ENCODE measurements at places on chromosomes 11 and 22. TPM values are rescaled to one million over a fixed set of nuclear protein-coding genes. Genes with fewer than 3 reads are reported as not detected.

- DNase-seq, result no peak
Observed at GRCh38 chr11:76392870-76393269, 11.7 kb downstream of the GVQW3 start.

Gene ALG12
- polyA plus RNA-seq, result 43.5 TPM

GRCh38 chr11:2096011-2096918 lies 42.9 kb downstream of the IGF2 start:
- DNase-seq, result no peak

DNA sequence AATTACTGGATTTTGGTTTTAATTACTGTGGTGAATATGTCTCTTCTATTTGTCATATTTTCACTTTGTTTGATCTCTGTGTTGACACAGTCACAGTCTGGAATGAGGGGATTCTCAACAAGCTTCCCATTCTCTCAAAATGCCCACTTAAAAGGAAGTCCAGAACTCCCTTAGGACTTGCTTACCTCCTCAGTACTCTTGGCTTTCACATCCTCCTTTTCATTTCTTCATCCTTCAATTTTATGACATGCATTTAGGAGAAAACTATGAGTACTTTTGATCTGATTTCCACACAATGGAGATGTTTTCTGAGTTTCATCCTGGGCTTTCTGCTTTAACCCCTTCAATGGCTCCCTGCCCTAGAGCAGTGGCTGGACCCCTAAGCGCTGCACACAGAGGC lies 49.3 kb upstream of the FLI1 start:
- no peak for DNase-seq

DNA sequence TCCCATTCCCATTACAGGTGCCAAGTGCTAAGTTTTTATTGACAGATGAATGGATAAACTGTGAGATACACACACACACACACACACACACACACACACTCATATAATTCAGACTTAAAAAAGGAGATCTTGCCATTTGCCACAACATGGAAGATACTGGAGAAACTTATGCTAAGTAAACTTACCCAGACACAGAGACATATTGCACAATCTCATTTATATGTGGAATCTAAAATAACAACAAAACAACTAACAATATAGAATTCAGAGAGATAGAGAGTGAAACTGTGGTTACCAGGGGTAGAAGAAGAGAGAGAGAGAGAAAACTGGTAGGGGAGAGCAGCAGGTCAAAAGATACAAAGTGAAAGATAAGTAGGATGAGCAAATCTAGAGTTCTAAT lies 1.4 kb downstream of the MS4A6E start:
- no peak for DNase-seq

- DNase-seq, result no peak
Observed at GRCh38 chr22:16914006-16914405, 88.8 kb upstream of the XKR3 start.

GRCh38 chr11:66707486-66707885 lies 21.5 kb downstream of the SPTBN2 start:
- no peak for DNase-seq

Gene SPI1
- polyA plus RNA-seq, result 4.6 TPM

- DNase-seq, result no peak
Observed at GRCh38 chr11:37509506-37509905, 911.5 kb upstream of the RAG2 start.

DNA sequence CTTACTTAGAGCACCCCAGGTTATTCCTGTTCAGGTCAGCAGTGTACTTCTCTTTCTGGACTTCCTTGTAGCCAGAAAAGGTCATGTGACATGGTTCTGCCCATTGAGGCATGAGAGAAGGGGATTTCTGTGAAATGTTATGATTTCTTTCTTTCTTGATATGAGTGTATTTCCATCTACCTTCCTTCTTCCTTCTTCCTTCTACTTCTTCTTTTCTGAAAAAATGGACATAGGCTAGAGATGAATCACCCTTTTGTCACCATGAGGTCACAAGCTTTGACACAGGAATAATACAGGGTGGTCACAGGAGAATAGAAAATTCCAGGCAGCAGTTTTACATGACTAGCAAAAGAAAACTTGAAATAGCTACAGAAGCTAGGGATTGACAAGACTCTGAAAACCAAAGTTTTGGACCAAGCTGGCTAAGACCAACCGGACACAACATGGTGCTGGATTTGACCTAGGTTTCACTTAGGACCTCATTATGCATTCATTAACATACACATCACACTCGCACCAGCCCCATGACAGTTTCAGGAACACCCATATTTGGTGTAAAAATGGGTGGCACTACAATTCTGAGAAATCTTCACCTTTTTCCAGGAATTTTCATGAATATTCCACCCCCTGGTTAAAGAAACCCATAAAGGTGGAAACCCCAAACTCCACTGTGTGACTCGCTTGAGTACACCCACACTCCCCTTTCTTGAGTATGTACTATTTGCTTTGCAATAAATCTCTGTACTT lies 21.2 kb upstream of the MAP6 start:
- DNase-seq, result no peak
